Fibroblast of skin of right biceps (primary cell): ENCODE measurements at places on chromosomes 7 and 10.
A peak's percentile ranks its signal among the peaks of the same experiment; 100 is the strongest.

GRCh38 chr10:99765672-99766301, 16.7 kb upstream of the ABCC2 start:
- DNase-seq, result no peak

DNA sequence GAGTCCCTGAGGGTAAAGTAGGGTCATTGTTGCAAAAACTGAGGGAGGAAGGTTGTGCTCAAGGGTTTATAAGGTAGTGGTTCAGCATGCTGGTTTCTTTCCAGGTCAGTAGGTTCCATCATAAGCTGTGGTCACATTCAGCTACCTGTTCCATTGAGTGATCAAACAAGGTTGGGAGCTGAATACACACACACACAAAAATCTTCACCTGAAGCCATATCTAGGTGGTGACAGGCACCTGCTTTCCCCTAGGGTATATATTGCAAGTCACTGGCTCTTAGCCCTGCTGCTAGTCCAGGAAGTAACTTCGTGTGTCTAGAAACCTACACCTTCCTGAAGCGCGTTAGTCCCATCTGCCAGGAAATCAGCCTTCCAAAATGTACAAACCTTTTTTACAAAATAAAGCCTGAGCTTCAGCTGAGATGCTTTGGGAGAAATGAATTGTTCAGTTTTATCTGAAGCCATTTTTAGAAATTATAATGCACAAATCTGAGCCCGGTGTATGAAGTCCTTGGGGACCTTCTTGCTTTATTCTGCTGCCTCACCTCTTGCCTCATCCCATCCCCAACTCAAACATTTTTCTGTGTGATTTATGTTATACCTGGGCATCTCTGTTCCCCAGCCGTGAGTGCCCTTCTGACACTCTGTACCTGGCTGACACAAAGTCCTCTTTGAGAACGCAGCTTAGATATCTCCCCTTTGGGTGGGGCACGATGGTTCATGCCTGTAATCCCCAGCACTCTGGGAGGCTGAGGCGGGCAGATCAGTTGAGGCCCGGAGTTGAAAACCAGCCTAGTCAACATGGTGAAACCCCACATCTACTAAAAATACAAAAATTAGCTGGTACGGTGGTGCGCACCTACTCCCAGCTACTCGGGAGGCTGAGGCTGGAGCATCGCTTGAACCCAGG, 10.6 kb upstream of the LAMTOR4 start:
- no peak for DNase-seq

- no peak for DNase-seq
Observed at GRCh38 chr7:120743128-120743527, 114.8 kb downstream of the TSPAN12 start.

DNA sequence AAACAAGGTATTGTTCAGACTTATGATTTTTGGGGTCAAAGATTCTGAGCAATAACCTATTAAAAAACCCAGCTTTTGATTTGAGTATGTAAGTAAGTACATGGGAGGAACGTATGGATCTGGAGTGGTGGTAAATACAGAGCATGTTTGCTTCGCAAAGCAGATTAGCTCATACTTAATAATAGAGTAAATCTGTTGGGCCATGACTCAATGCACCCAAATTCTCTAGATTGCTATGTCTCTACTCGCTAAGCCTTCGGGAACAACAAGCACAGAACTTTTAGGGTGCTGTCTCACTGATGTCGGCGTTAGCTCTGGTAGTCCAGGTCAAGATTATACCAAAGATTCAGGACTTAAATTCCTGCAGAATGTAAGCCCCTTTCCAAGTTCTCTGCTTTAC, 807 bp upstream of the MINPP1 start:
- peak; percentile 47 for DNase-seq

- DNase-seq, result peak; percentile 94
Observed at GRCh38 chr7:69002416-69002815, 595.9 kb upstream of the AUTS2 start.

DNA sequence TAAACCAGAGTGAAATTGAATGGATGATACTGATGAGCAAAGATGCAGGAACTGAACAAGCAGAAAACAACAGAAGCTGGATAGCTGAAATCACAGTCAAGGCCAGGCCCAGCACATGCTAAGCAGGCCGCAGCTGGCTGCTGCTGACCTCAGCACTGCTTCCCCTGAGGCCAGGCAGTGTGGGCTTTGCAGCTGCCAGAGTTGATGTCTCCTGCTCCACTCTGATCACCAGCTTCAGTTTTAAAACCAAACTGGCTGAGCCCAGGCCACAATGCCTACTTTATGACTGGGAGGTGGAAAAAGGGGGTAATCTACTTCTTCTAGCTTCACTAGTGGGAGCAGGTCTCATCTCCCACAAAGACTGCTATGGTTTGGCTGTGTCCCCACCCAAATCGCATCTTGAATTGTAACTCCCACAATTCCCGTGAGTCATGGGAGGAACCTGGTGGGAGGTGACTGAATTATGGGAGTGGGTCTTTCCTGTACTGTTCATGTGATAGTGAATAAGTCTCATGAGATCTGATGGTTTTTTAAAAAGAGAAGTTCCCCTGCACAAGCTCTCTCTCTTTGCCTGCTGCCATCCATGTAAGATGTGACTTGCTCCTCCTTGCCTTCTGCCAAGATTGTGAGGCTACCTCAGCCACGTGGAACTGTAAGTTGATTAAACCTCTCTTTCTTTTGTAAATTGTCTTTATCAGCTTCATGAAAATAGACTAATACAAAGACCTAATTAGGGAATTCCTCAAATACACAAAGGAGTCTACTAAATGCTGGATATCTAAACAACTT, 136.4 kb upstream of the ITGB1 start:
- DNase-seq, result no peak

- peak; percentile 96 for DNase-seq
Observed at GRCh38 chr10:78974617-78975317, 94.0 kb upstream of the ZMIZ1 start.

DNA sequence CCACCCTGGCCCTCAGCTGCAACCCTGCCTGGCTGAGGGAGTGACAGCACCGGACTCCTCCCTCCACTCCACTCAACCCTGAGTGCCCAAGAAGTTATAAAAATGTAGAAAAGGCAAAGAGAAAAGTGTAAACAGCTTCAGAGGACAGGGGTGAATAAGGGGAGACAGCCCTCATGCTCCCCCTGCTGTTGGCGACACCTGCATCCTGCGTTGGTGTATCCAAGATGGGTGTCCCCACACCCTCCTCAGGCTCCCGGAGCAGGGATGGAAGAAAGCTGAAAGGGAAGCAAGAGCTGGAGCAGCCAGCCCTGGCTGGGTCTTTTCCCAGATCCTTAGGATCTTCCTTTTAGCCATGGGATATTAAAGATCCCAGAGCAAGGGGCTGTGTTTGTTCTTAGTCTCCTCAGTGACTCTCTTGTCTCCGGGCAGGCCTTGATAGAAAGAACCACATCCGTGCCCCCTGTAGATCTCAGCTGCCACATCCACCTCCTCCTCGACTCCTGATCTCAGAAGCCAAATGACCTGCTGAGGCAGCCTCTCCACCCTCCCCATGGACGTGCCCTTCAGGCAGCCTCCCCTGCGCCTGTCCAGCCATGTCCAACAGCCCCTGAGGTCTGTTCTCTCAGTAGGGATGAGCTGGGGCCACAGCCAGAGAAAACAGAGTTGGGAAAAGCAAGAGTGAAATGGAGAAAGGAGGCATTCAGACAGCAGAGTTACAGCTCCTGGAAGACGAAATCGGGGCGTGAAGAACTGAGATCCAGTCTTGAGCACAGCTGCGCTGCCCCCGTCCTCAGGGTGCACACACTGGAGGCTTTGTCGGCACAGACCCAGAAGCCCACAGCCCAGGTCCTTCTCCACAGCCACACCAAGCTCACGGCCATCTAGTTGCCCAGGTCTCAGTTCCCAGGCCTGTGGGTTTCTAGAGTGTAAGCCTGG, 6.8 kb downstream of the FAM131B start:
- DNase-seq, result no peak

- no peak for DNase-seq
Observed at GRCh38 chr10:124138195-124138882, 44.9 kb upstream of the CHST15 start.

- DNase-seq, result peak; percentile 75
Observed at GRCh38 chr7:43516581-43517342, 66.1 kb upstream of the STK17A start.
